ENCODE measurements at places on chromosomes 7 and 10. TPM values are rescaled to one million over a fixed set of nuclear protein-coding genes. Genes with fewer than 3 reads are reported as not detected.

The TMEM184A gene
- total RNA-seq: under 0.01 TPM

The SPDYE9 gene
- total RNA-seq: not detected

The PRTFDC1 gene
- 11.1 TPM for total RNA-seq

The CUBN gene
- 19.9 TPM for total RNA-seq

The CLDN3 gene
- not detected for total RNA-seq

The ZNF33A gene
- total RNA-seq: 30.5 TPM

The NODAL gene
- not detected for total RNA-seq

The CHST3 gene
- total RNA-seq: 8.0 TPM

The TACR2 gene
- total RNA-seq: 0.11 TPM

The GNB2 gene
- 59.7 TPM for total RNA-seq

The LIPF gene
- total RNA-seq: not detected

The MGMT gene
- 14.8 TPM for total RNA-seq

The SH2D4B gene
- total RNA-seq: under 0.01 TPM

The HILPDA gene
- total RNA-seq: 9.1 TPM

The CDK14 gene
- total RNA-seq: 1.0 TPM

The CDH23 gene
- total RNA-seq: under 0.01 TPM

The LRGUK gene
- total RNA-seq: 0.17 TPM

The SLC16A9 gene
- not detected for total RNA-seq

The COL28A1 gene
- total RNA-seq: not detected

The TMEM273 gene
- 5.6 TPM for total RNA-seq

The PIK3CG gene
- total RNA-seq: 2.0 TPM

The HPSE2 gene
- total RNA-seq: not detected

The ODAD2 gene
- total RNA-seq: 0.76 TPM

The ASIC3 gene
- total RNA-seq: 0.09 TPM

The CNPY1 gene
- total RNA-seq: not detected

The C10orf67 gene
- total RNA-seq: under 0.01 TPM

The FAM149B1 gene
- total RNA-seq: 28.4 TPM

The RSPH10B2 gene
- total RNA-seq: 2.1 TPM

The P4HA1 gene
- total RNA-seq: 54.1 TPM

The AKR1C8 gene
- total RNA-seq: not detected

The CPA4 gene
- total RNA-seq: 0.54 TPM

The FXYD4 gene
- not detected for total RNA-seq

The SUGCT gene
- total RNA-seq: 1.5 TPM

The OR6B1 gene
- not detected for total RNA-seq

The FERD3L gene
- total RNA-seq: not detected

The SMO gene
- 1.5 TPM for total RNA-seq

The PKD2L1 gene
- not detected for total RNA-seq

The SNX10 gene
- total RNA-seq: 1.2 TPM

The CTAGE15 gene
- total RNA-seq: 0.11 TPM

The FAM221A gene
- total RNA-seq: 5.9 TPM

The PPP1R17 gene
- not detected for total RNA-seq

The OGDHL gene
- 0.22 TPM for total RNA-seq

The ACHE gene
- total RNA-seq: 5.1 TPM

The PDE6C gene
- not detected for total RNA-seq

The PTPRZ1 gene
- total RNA-seq: not detected

The TFPI2 gene
- total RNA-seq: 202 TPM

The AKR1C2 gene
- total RNA-seq: 146 TPM

The NUTM2E gene
- total RNA-seq: not detected

The DHX32 gene
- 46.9 TPM for total RNA-seq

The HMX2 gene
- not detected for total RNA-seq

The IQCE gene
- 11.4 TPM for total RNA-seq

The OR2A12 gene
- total RNA-seq: not detected

The PPP1R9A gene
- total RNA-seq: 17.2 TPM

The SEMA3A gene
- total RNA-seq: 135 TPM
